ENCODE measurements at places on chromosomes 7 and 10.

DNA sequence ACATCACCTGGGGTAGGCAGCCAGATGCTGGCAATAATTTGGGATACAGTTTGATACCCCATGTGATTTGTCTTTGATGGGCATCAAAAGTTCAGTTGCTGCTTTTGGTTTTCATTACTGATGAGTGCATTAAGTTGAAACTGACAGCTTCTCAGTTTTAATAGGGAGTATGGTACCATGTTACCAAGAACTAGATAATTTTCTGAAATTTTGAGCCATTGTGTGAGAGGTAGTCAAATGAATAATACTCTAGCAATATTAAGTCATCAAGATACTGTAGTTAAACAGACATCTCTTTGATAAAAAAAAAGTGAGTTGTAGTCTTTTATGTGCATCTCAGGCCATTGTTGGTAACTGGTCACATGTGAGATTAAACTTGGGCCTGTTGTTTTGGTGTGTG is 71.5 kb downstream of the ST7 start:
- DNase-seq = no peak

GRCh38 chr7:50431316-50431715 is 18.8 kb downstream of the FIGNL1 start:
- DNase-seq = no peak

- DNase-seq = no peak
Observed at GRCh38 chr10:110200503-110200902, 6.9 kb upstream of the MXI1 start.

- DNase-seq = no peak
Observed at GRCh38 chr7:142454862-142455261, 197.0 kb upstream of the PRSS58 start.

DNA sequence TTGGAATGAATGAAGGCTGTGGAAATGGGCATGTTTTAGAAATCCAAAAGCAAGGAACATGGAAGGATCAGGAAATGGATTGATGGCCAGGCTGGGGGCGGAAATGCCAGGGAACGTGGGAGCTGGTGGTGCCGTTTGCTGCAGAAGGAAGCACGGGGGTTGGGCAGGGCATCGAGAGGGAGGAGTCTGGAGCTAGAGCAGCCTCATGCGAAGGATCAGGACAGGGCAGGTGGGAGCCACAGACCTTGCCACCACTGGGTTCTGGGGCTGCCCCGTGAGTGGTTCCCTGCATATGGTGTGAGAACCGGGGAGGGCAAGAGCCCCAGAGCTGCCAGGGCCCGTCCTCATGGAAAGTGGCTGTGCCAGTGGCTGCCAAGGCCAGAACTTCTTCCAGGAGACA is 193.8 kb upstream of the ZNF32 start:
- DNase-seq = no peak

GRCh38 chr10:103244666-103245271 is 918 bp upstream of the RPEL1 start:
- no peak for DNase-seq

DNA sequence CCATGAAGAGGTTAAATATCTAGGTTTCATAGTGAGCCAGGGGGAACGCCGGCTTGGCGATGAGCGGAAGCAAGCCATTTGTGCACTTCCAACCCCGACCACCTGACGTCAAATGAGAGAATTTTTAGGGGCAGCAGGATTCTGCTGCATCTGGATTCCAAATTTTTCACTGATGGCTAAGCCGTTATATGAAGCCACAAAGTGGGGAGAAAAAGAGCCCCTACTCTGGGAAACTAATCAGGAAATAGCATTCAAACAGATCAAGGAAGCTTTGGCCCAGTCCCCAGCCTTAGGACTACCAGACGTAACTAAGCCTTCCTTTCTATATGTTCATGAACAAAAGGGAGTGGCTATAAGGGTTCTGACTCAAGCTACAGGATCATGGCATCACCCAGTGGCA is 12.9 kb upstream of the ADCK2 start:
- peak; percentile 44 for DNase-seq

- no peak for DNase-seq
Observed at GRCh38 chr10:44171765-44172164, 213.1 kb downstream of the CXCL12 start.

DNA sequence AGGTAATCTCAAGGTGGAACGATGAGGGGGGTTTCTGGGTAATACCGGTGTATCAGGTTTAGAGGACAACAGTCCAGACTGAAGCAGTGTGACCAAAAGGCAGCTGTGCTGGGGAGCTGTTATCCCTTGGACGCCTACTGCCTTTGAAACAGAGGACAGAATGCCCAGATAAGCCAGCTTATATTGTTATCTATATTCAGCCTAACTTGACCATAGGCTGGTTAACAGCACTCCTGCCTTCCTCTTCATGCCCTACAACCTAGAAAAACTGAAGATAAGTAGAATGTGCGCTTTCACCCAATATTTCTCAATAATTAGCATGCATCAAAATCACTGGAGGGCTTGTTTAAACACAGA is 44.9 kb downstream of the IL6 start:
- no peak for DNase-seq

DNA sequence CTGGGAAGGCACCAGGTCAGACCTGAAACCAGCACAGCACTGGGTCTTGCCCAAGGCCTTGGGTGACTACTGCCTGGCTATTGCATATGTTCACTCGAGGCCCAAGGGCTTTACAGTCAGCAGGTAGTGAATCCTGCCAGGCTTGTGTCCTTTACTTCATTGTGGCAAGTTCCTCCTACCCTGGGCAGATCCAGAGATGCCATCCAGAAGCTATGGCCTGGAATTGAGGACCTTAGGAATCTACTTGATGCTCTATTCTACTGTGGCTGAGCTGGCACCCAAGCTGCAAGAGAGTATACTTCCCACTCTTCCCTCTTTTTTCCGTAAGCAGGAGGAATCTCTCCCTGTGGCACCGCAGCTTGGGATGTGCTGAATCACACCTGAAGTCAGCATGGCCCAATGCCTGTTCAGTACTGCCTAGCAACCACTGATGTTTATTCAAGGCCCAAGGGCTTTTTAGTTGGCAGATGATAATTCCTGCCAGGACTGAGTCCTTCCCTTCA is 246.7 kb upstream of the CTBP2 start:
- DNase-seq = no peak

GRCh38 chr10:46096446-46096845 is 50.4 kb upstream of the MSMB start:
- DNase-seq = no peak

DNA sequence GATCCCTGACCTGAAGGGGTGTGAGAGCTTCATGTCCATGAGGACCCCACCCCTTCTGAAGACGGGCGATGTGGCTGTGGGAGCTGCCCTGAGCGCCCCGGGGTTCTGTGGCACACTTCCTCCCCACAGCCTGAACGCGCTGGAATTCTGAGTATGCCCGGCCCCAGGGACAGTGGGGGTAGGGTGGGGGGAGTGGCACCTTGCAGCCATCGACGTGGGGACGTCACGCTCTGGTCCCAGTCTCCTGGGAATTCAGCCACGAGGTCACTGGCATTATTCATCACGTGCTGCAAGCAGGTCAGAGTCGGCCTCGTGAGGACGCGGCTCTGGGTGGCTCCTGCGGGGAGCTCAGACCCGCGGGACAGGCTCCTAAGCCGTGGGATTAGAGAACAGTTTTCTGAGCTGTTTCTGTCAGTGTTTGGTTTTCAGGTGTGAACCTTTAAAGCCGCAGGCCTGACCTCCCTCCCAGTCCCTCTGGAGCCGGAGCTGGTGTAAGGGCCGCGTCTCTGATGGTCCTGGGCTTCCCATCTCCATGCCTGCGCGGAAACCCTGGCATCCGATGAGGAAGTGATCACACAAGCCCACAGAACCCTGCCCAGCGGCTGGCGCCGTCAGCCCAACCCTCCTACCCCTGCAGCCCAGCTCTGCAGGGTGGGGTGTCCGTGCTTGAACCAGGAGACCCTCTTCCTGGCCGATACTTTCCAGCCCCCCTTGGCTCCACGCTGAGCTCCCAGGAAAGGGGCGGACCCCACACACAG is 16.1 kb downstream of the GPR146 start:
- no peak for DNase-seq

DNA sequence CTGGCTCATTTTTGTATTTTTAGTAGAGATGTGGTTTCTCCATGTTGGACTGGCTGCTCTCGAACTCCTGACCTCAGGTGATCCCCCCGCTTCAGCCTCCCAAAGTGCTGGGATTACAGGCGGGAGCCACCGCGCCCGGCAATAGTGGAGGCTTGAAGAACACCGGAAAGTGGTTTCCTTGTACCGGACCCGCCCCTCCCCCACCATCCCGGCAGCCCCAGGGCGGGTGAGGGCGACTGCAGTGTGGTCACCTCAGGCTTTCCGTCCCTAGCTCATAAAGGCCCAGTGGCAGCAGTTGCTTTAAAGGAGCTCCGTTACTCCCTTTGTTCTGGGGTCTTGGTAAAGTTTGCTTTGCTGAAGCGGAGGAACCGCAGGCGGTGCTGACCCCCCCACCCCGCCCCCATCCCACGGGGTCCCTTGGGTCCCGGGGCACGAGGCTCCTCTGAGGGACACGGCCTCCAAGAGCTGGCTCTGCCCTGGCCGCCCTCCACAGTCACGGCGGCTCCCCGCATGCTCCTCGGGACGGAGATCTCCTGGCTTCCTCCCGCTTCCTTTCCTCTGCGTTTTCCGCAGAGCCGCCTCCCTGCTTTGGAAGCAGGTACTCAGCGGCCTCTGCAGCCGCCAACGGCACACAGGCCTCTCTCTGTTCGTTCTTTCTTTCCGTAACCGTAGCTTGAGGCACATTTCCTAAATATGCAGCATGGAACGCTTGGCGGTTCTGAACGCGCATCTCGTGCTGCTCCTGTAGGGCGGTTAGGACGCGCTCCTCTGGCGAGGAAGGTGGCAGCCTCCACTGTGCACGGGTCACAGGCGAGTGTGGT is 77.3 kb downstream of the DNAJB6 start:
- DNase-seq = no peak

DNA sequence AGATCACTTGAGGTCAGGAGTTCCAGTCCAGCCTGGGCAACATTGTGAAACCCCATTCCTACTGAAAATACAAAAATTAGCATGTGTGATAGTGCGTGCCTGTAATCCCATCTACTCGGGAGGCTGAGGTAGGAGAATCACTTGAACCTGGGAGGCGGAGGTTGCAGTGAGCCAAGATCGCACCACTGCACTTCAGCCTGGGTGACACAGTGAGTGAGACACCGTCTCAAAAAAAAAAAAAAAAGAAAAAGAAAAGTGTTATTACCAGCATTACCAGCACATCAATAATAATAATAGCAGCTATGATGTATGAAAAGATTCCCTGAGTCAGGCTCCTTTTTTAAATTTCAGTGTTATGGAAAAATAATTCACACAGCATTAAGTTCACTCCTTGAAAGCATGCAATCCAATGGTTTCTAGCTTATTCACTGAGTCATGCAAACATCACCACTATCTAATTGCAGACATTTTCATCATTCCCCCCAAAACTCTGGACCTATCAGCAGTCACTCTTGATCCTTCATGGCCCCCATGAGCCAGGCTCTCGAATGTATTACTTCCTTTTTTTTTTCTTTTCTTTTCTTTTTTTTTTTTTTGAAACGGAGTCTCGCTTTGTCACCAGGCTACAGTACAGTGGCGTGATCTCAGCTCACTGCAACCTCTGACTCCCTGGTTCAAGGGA is 228.4 kb downstream of the FANK1 start:
- no peak for DNase-seq

DNA sequence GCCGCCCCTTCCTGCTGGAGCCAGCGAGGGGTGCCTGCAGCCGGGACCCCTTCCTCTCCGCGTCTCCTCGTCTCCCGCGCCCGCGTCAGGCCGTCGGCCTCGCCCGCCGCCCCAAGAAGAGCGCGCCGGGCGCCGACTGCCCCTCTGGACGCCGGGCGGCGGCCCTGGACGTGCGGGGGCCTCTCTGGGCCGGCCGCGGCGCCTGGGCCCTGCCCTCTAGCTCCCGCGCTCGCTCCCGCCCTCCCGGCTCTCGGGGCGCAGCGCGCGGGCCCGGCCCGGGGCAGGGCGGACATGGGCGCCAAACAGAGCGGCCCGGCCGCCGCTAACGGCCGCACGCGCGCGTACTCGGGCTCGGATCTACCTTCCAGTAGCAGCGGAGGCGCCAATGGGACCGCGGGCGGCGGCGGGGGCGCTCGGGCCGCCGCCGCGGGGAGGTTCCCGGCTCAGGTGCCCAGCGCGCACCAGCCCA is 704 bp downstream of the ZNRF2 start:
- DNase-seq = no peak

- DNase-seq = no peak
Observed at GRCh38 chr7:70620333-70621055, 511.4 kb upstream of the GALNT17 start.

DNA sequence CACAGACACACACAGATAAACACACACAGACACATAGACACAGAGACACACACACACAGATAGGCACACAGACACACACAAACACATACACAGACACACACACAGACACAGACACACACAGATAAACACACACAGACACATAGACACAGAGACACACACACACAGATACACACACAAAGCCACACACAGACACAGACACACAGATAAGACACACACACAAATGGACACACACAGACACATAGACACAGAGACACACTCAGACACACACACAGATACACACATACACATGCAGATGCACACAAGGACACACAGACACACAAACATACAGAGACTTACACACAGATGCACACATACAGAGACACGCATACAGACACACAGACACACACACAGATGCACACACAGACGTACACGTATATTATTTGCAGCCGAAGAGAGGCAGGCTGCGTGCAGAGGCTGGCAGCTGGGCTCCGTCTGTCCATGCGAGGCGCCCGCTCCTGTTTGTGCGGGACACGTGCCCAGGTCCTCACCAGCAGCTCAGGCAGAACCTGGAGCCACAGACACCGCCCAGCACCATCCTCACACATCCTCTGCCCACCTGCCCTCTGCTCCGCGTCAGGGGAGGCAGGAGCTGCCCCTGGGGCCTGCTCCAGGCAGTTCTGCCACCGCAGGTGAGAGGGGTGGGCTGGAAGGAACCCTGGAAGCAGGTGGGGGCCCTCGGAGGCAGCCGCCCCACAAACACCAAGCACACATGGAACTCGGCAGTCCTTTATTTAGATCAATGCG is 1.2 kb downstream of the CALML5 start:
- no peak for DNase-seq

- no peak for DNase-seq
Observed at GRCh38 chr7:1530946-1531262, 402 bp downstream of the MAFK start.

DNA sequence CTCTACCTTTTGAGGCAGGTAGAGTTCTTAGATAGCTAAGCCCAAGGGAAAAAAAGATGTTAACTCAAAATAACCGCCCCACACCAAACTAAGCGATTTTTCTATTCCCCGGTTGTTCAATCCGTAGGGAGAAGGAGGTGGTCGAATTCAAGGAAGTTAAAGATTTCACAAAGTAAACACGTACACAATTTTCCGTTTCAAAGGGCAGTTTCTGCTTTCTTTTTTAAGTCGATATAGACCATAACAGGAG is 842 bp downstream of the KBTBD2 start:
- DNase-seq = no peak
